ENCODE measurements at places on chromosomes 3 and 15.

DNA sequence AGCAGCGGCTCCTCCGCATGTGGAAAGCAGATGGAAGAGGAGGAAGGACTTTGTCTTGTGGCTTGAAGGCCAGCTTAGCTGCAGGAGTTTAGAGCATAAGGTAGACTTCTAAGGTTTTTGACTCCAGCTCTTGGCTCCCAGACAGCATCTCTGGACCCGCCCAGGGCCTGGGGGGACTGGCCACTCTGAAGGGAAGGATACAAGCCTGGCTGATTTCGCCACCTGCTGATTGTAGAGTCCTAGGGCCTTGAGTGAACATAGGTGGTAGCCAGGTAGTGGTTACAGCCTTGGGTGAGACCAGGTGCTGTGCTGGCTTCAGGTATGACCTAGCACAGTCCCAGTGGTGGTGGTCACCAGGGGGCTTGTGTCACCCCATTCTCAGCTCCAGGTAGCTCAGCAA is 48.4 kb upstream of the RPL35A start:
- DNase-seq = no peak

GRCh38 chr3:196518966-196519717 is 4.0 kb upstream of the SMCO1 start:
- DNase-seq = no peak

GRCh38 chr3:159785273-159785708 is 203.3 kb upstream of the IL12A start:
- peak; percentile 79 for DNase-seq

DNA sequence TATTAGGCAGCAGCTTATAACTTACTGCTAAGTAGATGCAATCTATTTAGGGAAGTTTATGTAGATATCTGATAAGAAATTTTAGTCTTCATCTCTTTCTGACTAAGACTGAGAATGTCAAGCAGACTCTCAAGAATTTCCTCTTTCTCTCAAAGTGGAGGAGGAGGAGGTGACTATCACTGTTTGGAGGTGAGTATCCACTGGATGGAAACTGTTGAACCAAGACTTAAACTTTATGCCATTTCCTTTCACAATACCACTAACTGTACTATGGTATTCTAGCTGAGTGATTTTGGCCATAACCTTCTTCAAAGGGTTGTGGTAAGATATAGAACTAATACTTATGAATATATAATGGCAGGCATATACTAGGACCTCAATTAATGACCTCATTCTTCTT is 64.6 kb downstream of the TPRG1 start:
- no peak for DNase-seq

DNA sequence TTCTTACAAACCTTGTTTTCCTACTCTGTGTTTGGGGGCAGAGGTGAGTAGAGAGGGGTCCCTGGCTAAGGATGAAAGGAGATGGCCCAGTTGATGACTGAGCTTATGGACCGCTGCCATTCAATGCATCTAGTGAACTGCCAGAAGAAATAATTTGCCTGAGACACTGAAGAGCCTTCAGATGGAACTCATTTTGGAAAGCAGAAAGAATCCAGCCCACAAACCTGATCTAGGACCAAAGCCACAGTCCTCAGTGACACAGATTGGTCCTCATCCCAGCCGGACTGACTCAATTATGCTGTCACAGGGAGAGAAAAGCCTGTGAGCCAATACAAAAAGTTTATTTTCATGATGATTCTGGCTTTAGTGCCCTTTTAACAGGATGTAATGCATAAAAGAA is 82.7 kb downstream of the CD47 start:
- DNase-seq = no peak

- no peak for DNase-seq
Observed at GRCh38 chr3:151227266-151227806, 24.3 kb upstream of the GPR171 start.

GRCh38 chr3:130516645-130517512 is at the start of gene COL6A6:
Gene COL6A6, plus strand, starts transcription at chr3:130517177. Its CDS starts 43,188 bp downstream, at chr3:130560365.
- no peak for DNase-seq

GRCh38 chr3:192642651-192643050 is 84.7 kb downstream of the FGF12 start:
- no peak for DNase-seq

DNA sequence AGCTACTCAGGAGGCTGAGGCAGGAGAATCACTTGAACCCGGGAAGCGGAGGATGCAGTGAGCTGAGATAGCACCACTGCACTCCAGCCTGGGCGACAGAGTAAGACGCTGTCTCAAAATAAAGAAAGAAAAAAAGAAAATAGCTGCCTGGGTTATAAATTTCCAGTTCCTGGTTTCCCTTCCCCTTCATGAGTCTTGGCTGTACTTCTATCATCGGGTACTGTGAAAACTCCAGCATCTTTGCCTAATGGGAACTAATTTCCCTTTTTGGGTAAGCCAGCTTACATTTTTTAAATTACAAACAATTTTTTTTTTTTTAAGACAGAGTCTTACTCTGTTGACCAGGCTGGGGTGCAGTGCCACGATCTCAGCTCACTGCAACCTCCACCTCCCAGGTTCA is 15.0 kb downstream of the DENND4A start:
- no peak for DNase-seq

DNA sequence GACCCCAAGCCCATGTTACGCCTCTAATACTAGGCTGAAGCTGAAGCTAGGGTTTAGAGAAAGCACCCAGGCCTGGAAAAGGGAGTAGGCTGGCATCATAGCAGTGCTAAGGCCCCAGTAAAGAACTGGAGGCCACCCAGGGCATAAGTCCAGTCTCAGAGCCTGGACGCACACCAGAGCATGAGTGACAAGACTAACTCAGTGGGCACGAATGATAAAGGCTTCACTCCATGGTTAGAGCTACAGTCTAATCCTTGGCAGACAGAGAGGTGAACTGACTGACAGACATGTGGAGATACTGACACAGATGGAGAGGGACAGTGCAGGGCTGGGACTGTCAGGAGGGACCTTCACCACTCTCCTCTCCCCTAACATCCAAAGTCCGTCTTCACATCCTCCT is 139.8 kb downstream of the KCNMB2 start:
- DNase-seq = no peak

GRCh38 chr15:100330629-100331215 is 11.1 kb downstream of the ADAMTS17 start:
- no peak for DNase-seq

DNA sequence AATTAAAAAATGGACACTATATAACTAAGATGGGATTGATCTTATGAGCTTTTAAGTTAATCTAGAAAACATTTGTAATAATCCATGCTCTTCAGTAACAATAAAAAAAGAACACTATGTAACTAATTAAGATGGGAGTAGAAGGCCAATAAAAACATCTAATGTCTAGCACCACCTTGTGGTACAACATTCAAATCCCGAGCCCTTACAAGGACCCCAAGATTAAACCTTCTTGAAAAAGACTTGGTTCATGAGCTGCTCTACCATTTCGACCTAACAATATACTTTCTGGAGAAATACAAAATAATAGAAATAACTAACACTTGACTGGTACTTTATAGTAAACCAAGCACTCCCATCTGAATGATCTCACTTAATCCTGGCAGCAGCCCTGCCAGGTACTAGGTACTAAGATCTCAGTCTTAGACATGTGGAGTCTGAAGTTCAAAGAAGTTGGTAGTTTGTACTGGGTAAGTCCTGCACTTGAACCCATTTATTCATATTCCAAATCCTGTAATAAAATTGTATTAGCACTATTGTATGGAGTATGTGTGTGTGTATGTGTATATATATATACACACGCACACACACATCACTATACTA is 21.8 kb downstream of the METTL6 start:
- DNase-seq = peak; percentile 31

GRCh38 chr3:33634262-33634661 is 83.8 kb downstream of the CLASP2 start:
- no peak for DNase-seq

GRCh38 chr3:141529256-141529655 is 42.4 kb downstream of the RASA2 start:
- DNase-seq = no peak

- no peak for DNase-seq
Observed at GRCh38 chr15:41483519-41483918, 10.2 kb upstream of the ITPKA start.

DNA sequence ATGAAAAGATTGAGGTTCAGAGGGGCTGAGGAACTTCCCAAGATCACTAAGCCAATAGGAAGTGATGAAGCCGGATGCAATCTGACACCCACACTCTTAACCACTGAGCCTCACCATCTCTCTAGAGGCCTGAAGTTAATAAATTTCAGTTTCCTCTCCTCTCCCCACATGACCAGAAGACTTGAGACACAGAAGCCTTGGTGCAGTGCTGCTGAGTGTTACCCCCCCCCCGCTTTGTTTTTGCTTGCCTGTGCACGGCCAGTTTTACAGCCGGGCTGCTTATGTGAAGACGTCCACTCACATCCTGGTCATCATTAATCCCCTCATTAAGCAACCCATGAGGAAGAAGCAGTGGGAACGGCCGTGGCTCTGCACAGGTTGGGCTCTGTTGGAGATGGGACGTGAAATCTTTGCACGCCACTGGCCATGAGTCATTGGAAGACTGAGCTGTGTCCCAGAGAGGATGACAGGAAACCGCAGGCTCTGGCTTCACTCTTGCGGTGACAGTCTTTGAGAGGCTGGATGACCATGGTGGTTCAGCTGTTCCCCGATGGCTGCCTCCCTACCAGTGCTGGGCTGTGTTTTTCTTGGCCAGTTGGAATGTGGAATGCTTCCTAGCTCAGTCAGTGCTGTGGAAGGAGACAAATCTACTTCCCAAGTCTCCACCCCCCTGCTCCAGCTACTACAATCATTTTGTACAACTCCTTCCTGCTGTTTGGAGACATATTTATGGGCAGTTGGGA is 232.6 kb upstream of the LRTM1 start:
- peak; percentile 99 for DNase-seq

DNA sequence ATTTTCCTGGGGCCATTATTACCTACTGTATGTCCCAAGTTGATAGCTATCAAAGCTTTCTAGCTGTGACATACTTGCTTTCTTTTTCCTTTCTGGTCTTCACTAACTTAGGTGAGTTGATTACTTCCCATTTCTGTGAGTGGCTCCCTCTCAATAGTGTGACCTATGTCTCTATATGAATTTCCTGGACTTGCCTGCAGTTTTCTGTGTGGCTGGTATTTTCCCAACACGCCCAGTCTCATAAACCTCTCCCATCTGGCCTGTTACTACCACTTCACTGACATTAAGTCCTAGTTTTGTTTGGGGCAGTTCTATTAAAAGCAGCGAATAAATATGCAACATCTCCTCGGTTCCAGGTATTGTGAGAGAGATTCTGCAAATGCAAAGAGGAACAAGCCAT is 671.2 kb downstream of the SI start:
- no peak for DNase-seq

DNA sequence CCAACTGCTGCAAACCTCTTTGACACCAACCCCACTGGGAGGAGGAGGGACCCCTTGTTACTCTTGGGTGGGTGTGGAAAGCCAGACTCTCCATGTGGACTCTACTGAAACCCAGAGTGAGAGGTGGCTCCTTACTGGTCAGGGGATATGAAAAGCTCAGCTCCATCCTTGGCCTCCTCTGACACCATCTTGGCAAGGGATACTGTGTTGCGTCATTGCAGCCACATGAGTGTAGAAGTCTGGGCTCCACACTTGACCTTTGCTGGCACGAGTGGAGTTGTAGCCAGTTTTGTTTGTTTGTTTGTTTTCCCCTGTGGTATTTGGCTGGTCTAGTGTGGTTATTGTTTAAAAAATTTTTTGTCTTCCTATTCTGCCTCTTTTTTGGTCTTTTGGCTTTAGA is 289.1 kb downstream of the GAP43 start:
- DNase-seq = no peak

DNA sequence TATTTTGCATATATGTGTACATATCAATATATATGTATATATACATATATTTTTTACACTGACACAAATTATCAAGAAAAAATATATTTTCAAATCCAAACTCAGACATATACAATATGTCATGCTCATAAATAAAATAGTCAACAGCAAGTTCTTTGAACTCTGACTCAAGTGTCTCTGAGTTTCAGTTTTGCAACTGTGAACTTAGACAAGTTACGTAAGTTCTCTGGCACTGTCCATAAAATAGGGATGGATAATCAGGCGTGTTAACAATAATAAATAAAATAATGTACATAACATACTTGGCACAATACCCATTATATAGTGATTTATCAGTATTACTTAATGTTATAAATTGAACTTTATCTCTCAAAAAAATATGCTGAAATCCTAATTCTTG is 12.1 kb upstream of the XRN1 start:
- DNase-seq = no peak

- no peak for DNase-seq
Observed at GRCh38 chr3:30188713-30189112, 417.7 kb upstream of the TGFBR2 start.

- no peak for DNase-seq
Observed at GRCh38 chr3:55607844-55608243, 120.7 kb upstream of the WNT5A start.

DNA sequence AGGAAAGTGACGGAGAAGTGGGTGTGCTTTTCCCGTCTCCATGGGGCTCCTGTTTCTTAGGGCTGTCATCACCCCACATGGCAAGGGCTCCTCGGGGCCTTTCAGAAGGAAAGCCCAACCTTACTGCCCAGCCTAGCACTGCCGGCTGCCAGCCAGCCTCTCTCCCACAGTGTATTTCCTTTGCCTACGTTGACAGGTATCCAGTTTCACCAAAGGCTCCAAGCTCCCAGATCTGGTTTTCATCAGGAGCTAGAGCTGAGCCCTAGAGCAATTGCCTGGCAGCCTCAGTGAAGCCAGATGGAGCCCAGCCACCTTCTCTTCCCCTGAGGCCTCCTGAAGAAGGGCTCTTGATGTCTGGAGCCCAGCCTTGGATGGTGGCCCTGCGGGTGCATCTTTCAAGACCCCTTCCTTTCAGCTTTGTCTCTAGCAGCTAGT is 20.2 kb downstream of the CRABP1 start:
- peak; percentile 49 for DNase-seq

- DNase-seq = no peak
Observed at GRCh38 chr3:156782921-156783320, 43.2 kb upstream of the LEKR1 start.

DNA sequence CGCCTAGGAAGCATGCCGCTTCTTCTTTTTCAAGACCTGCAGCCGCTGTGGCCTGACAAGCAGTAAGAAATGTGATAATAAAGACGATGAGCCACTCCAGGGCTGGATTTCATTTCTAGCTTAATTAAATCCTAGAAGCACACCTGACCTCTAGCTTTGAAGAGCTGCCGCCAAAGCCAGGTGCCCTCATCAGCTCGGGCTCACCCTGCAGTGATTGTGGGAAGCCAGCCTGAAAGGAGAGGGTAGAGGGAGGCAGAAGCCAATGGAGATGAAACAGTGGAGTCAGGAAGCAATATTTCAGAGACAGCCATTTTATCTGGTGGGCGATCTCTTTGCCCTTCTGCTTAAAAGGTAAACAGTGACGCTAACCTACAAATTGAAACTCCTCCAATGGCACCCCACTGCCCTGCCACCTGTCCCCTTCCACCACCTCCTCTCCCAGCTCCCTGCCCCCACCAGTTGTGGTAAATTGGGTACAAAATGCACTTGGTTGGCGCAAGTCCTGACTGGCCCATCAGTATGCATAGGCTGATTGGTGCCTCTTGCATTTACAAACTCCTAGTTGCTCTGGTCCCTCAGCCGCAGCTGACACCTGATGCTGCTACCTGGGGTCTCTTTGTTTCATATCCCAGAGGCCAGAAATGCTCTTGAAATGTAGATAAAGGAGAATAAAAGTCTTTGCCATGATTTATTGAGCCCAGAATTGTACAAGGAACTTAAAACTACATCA is 385.3 kb downstream of the PDCD6IP start:
- DNase-seq = no peak

All from fibroblast of skin of left quadriceps (primary cell).